Ureter (tissue), 1 donor: ENCODE measurements at places on chromosomes 1 and 21. TPM values are rescaled to one million over a fixed set of nuclear protein-coding genes. Genes with fewer than 3 reads are reported as not detected.

Gene RIPK4
- total RNA-seq: 34.3 TPM

Gene EFHD2
- 103 TPM for total RNA-seq

Gene KIAA1614
- 5.6 TPM for total RNA-seq

Gene TSPEAR
- 0.10 TPM for total RNA-seq

Gene FCGR3B
- 1.6 TPM for total RNA-seq
